ENCODE measurements at places on chromosomes 16 and 17.

- peak; percentile 65 for DNase-seq
Observed at GRCh38 chr17:40121181-40122135, at the start of gene MSL1. Gene MSL1, plus strand, starts transcription at chr17:40121971. Its CDS starts 642 bp downstream, at chr17:40122613.

- DNase-seq, result no peak
Observed at GRCh38 chr16:77468831-77469230, 34.0 kb upstream of the ADAMTS18 start.

DNA sequence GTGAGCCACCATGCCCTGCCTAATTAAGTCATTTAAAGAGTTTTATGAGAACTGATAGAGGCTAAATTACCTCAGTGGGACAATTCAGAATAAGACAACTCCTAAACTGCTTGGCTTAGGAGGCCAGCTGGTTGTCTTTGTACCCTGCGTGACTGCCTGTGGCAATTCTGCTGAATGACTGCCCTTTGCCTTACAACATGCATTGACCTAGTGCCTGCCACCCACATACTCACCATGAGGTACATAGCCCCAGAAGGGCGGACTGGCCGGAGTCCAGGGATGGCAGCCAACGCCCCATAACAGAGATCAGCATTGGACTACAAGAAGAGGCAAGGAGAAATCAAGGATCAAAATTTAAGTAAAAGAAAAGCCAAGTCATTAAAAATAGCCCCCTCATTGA is 7.3 kb downstream of the TAT start:
- DNase-seq, result no peak

GRCh38 chr17:1060991-1061390 is 64.1 kb downstream of the TIMM22 start:
- peak; percentile 95 for DNase-seq

GRCh38 chr16:84529607-84530006 is 25.1 kb upstream of the MEAK7 start:
- DNase-seq, result no peak

DNA sequence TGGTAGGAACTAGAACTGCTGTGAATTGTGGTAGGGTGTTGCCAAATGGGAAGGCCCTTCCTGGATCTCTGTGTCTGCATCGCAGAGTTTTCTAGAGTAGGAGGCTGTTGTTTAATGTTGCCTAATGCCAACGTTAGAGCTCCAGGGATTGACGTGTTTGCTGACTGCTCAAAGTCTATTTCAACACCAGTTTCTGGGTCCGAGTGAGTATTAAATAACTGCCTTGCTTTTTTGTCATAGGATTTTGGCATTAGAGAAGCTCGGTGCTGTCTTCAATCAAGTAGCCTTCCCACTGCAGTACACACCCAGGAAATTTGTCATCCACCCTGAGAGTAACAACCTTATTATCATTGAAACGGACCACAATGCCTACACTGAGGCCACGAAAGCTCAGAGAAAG is 40.0 kb downstream of the SF3B3 start:
- peak; percentile 54 for DNase-seq

DNA sequence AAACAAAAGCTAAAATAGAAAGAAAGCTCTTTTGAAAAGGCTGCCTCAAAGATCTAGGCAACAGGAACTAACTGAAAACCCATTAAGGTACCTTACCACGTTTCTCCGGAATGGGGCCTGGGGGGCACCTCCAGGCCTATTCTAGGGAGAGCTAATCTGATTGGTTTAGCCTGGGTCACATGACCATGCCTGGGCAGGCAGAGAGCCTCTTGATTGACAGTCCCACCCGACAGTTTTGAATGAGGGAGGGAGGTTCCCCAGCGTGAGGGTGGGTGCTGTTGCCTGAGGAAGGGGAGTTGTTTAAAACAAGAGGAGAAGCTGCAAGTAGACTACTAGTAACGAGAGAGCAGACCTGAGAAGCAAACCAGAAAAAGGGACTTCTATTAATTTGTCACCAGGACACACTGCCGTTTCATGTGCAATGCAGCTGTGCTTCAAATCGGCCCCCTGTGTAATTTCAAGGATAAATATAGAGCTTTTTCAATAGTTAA is 143.4 kb upstream of the HS3ST2 start:
- DNase-seq, result no peak

DNA sequence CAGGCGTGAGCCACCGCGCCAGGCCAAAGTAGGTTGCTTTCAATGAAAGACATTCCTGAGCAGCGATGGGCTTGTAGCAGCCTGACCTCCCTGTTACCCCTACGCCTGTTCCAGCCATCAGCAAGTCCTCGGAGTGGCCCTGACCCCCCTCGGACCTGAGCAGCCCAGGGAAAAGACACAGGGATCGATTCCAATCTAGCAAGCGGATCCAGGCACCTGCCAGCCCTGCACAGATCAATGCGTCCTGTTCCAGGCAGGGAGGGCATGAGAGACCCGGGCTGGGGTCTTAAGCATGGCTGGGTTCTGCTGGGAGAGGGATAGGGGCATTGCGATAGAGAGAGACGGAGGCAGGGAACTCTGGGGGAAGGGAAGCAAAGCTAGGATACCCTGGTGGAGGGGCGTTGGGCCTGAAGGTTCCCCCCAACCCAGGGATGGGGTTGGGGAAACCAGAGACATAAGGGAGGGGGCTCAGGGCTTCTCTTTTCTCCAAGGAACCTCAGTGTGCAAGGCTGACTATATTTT is 21.9 kb downstream of the SRCIN1 start:
- no peak for DNase-seq

- no peak for DNase-seq
Observed at GRCh38 chr16:79835194-79835593, 234.7 kb upstream of the MAF start.

DNA sequence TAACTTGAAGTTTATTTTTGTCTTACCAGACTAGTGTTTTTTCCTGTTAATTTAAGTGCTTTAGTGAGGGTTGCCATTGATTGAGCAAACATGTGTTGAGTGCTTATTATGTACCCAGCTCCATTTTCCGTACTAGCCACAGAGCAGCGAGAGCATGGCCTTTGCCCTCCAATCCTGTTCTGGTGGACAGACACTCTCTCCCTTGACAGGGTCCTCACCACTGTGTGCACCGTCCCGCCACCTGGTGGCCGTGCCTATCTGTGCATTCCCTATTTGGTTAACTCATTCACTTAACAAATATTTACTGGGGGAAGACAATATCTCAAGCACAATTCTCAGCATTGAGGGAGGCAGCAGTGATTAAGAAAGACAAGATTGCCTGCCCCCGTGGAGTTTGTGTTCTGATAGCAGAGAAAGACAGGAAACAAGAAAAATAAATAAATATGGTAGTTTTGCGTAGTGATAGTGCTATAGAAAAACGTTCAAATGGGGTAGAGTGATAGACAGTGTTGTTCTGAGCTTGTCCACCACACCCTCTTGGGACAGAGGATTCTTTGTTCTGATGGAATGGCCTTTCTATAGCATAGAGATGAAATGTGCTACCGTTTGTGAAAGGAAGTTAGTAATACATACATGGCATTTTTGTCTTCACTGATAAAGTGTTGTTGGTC is 13.0 kb downstream of the CDH13 start:
- peak; percentile 58 for DNase-seq

- no peak for DNase-seq
Observed at GRCh38 chr17:70562137-70562536, 392.8 kb downstream of the KCNJ2 start.

DNA sequence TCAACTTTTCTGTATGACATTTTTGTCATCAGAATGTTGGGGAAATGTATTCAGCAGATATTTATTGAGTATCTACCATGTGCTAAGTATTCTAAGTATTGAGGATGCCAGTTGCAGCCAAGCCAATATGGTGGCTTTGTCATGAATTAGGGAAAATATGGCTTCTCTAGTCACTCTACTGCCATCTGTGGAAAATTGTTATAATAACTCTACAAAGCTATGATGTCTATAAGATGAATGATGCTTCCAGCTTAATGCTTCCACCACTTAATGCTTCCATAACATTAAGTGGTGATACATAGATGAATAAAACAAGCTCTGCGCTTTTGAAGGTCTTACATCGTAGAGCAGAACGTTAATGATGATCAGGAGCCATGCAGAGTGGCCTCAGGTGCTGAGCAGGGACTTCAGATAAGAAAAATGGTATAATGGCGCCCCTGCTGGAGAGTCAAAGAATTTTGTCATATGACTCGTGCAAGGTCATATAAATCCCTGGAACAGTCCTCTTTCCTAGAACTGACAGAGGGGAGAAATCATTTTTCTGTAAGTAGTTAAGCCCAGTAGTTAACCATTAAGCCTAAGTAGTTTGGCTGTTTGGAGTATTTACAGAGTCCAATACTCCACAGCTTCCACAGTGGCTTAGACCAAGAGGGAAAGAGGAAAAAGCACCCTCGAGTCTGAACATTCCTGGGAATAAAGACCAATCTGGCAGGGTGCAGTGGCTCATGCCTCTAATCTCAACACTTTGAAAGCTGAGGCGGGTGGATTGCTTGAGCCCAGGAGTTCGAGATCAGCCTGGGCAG is 2.7 kb upstream of the TMIGD1 start:
- peak; percentile 46 for DNase-seq

- peak; percentile 21 for DNase-seq
Observed at GRCh38 chr17:41687828-41688640, 651 bp upstream of the EIF1 start.

DNA sequence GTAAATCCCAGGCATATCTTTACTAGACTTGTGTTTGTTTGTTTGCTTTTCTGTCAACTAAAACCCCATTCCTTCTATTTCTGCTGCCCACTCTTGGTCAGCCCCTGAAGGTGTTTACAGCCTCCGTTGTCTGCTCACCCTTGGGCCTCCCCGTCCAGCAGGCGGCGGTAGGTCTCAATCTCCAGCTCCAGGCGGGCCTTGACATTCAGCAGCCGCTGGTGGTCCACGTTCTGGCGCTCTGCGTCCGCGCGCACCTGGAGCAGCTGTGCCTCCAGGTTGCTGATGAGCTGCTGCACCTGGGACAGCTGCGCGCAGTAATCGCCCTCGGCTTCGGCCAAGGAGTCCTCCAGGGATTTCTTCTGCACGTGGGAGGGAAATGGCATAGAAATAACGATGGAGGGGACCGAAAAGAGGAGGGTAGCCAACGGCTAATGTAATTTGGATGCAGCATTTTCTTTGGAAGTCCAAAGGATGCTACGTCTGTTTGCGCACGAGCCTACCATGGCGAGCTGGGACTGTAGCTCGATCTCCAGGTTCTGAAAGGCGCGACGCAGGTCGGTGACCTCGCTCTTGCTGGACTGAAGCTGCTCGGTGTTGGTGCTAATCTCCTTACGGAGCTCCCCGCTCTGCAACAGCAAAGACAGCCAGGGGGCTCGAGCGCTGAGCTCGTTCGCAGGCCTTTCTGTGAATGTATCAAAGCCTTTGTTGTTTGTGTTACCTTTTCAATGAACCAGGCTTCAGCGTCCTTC is 3.9 kb downstream of the KRT12 start:
- no peak for DNase-seq

DNA sequence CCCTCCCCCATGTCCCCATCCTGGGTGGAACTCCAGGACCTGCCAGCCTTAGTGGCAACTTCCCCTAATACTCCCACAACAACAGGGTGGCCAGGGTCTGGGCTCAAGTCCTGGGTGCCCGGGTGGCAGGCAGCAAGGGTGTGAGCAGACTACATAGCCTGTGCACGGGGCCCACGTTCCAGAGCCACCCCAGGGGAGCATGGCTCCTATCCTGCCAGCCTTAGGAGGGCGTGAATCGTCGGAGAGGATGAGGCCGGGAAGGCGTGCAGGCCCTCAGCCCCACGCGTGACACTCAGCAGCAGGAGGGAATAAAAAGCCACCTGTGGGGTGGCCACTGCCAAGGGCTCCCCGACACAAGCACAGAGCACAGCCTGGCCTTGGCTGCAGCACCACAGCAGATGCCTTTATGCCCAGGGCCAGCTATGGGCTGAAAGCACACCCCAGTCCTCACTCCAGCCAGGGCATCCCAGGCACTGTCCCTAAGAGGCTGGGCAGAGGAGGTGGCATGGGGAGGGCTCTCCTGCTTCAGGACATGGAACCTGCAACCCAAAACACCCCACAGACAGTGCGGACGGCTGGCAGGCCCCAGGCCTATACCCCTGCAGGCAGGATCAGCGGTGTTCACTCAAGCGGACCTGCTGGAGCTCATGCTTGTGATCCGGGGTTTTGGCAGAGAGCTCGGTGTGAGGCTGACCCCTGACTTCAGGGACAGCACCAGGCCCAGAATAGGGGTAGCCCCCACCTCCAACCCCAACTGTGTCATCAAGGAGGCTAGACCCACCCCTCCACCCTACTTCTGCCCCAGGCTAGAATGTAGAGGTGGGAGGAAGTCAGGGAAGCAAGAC is 2.7 kb downstream of the BCAR1 start:
- DNase-seq, result no peak

DNA sequence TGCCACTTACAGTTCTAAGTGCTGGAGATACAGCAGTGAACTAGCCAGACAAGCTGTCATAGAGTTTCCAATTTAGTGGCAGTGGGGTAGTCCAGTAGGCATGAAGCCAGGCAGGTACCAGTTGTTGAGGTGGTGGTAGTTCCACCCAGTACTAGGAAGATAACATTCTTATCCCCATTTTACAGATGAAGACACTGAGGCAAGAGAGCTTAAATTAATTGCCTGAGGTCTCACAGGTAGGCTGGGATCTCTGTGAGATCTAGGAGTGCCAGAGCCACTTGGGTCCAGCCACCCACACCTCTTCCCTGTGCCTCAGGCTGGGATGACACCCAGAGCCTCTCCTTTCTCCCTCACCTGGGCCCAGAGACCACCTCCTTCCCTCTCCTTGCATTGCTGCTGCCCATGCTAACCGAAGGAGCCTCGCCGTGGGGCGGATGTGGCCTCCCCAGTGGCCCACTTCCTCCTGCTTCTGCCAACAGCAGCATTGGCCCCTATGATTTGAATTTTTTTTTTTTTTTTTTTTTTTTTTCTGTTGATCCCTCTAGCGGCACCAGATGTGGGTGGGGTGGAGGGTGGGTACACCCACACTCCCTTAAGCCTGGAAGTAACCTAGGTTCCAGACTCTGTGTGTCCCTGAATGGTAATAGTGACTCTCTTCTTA is 114.0 kb downstream of the PRKCB start:
- DNase-seq, result no peak

GRCh38 chr17:48592577-48592976 is 1.0 kb downstream of the HOXB5 start:
- no peak for DNase-seq

- DNase-seq, result no peak
Observed at GRCh38 chr16:4285167-4285566, 12.3 kb upstream of the TFAP4 start.

GRCh38 chr17:54521137-54521536 is 379.5 kb upstream of the TOM1L1 start:
- DNase-seq, result no peak

GRCh38 chr17:30263552-30264333 is 28.0 kb downstream of the BLMH start:
- peak; percentile 95 for DNase-seq

DNA sequence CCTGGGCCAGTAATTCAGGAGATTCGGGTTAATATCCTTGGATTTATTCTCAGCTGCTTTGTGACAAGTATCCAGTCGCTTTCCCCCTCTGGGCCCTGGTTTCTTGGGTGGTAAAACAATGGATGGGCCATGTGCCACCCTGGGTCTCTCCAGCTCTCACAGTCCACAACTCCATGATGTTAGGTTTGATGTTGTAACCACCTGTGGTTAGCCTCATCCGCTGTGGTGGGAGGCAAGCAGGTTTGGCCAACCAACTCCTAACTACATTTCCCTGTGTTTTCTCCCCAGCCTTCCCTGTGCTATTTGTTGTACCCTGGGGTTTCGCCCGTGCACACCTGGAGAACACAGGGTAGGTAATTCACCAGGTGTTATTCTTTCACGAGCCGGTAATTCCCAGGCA is 35.1 kb downstream of the GLP2R start:
- no peak for DNase-seq

Measured in amniotic epithelial cell (primary cell).